ENCODE measurements at places on chromosomes 6 and 20.

DNA sequence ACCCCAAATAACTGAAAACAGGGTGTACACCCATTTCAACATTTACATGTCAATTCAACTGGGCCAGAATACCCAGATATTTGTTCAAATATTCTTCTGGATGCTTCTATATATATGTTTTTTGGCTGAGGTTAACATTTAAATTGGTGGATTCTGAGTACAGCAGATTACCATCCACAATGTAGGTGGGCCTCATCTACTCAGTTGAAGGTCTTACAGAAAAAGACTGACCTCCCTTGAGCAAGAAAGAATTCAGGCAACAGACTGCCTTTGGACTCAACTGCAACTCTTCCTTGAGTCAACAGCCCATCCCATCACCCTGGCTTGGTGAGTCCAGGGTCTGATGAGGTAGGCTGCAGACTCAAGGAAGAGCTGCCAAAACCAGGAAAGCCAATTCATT lies 84.1 kb downstream of the ATG5 start:
- DNase-seq: no peak

- DNase-seq: no peak
Measured at GRCh38 chr6:16706029-16706428, 55.2 kb downstream of the ATXN1 start.

DNA sequence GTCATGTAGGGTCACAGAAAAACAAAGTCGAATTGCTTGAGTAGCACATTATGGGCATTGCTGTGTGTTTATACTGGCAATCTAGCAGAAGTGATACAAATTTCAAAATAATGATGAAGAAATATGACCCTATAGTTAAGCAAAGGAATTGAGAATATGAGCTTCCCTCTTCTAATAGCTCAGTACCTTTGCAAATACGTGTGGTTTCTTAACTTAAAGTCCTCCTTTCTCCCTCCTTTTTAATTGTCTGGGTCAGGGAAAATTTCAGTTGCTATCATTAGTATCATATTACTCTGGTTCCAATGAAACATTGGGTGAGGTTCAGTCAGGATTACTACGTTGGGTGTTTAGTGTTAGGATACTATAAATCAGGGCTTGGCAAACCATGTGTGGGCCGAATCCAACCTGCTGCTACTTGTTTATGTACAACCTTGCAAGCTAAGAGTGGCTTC lies 166.8 kb upstream of the CARMIL1 start:
- peak; percentile 23 for DNase-seq

DNA sequence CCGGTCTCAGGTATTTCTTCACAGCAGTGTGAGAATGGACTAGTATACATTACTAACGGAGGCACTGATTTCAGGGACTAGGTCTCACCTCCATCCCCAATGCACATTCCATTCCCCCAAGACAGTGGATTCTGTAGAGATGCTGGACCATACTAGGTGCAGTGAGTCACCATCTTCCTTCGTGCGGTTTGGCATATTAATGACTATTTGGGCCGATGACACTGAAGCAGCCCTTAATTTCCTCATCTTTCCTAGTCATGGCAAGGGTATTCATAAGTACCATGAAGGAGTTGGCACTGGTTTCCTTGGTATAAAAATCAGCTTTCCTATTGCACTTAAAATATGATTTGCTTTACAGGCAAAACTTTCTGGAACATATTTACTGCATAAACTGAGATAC lies 121.4 kb upstream of the TRAF3IP2 start:
- no peak for DNase-seq

- no peak for DNase-seq
Measured at GRCh38 chr6:6872459-6873344, 235.1 kb upstream of the RREB1 start.

GRCh38 chr6:150030611-150031010 lies 5.3 kb upstream of the RAET1L start:
- no peak for DNase-seq

DNA sequence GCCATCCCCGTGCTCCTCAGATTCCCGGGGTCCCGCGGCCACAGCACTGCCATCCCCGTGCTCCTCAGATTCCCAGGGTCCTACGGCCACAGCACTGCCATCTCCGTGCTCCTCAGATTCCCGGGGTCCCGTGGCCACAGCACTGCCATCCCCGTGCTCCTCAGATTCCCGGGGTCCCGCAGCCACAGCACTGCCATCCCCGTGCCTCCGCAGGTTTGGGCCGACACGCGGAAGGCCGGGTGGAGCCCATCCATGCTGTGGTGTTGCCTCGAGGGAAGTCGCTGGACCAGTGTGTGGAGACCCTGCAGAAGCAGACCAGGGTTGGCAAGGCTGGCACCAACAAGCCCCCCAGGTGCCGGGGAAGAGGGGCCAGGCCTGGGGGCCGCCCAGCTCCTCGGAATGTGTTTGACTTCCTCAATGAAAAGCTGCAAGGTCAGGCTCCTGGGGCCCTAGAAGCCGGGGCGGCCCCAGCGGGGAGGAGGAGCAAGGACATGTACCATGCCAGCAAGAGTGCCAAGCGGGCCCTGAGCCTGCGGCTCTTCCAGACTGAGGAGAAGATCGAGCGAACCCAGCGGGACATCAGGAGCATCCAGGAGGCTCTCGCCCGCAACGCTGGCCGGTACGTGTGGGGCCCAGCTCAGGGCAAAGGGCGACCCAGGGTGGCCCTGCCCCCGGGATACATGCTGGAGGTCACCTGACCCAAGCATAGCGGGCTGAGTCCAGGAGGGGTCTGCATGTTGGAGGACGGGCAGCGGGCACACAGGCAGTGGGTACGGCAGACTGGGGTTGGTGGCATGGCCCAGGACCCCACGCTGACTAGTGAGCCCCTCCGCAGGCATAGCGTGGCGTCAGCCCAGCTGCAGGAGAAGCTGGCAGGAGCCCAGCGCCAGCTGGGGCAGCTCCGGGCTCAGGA lies 1.3 kb upstream of the LIME1 start:
- no peak for DNase-seq

- DNase-seq: no peak
Measured at GRCh38 chr20:25050501-25051350, 7.2 kb downstream of the ACSS1 start.

DNA sequence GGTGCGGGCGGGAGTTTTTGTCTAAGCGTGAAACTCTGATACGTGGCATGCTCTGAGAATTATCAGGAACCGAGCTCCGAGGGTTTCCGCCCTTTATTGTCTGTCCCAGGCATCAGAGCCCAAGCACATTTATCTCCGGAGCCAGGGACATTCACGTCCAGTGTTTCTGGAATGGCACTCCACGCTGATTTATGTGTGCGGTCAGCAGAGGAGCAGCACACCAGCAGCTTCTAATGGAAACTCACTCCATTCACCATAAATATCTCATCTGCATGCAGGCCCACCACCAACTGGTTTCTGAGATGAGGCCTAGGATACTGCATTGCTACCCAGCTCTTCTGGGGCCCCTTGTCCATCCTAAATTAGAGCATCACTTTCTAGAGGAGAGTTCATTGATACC lies 51.9 kb upstream of the SYNDIG1 start:
- DNase-seq: no peak

DNA sequence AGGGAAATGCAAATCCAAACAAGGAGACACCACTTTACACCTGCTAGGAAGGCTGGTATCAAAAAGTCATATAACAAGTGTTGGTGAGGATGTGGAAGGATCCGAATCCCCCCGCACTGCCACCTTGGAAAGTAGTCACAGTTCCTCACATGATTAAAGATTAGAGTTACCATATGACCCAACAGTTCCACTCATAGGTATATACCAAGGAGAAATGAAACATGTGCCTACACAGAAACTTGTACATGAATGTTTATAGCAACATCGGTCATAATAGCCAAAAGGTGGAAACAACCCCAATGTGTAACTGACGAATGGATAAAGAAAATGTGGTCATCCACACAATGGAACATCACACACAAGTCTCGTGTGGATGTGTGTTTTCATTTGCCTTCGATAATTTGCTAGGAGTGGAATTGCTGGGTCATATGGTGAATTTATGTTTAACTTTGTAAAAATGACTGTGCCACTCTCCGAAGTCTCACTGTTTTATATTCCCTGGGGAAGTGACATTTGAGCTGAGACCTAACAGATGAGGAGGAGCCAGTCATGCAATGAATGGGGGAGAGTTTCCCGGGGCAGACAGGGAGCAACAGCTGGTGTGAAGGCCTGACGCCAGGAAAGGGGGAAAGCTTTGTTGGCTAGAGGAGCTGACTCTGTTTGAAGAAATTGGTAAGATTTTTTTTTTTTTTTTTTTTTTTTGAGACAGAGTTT lies 125.9 kb upstream of the MLN start:
- no peak for DNase-seq

DNA sequence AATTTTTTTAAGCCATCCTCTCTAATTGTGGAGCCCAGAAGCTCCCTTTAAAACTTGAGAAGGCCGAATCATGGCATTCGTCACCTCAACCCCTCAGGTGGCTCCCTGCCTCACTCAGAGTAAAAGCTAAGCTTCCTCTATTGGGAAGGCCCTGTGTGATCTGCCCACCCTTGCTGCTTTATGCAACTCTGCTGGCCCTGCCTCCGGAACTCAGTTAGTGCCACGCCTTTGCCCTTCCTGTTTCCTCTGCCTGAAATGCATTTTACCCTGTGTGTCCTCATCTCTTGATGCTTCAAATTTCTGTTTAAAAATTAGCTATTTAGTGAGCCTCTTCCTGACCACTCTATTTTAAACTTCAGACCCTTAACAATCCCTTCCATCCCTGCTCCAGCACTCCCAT lies 5.7 kb downstream of the PACRG start:
- DNase-seq: no peak

DNA sequence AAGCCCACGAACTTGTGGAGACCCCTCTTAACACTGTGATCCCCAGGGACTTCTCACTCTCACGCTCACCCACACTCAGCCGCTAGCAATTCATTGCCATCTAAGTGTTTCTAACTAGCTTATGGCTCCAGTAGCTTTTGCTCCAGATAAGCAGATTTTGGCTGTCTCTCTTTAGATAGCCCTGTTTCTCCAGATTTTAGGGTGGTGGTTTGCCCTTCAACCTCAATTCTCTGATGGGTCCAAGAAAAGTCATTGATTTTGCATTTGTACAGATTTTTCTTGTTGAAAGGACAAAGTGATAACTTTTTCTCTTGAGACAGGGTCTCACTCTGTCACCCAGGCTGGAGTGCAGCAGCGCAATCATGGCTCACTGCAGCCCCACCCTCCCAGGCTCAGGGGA lies 41.2 kb downstream of the NR2E1 start:
- DNase-seq: no peak

DNA sequence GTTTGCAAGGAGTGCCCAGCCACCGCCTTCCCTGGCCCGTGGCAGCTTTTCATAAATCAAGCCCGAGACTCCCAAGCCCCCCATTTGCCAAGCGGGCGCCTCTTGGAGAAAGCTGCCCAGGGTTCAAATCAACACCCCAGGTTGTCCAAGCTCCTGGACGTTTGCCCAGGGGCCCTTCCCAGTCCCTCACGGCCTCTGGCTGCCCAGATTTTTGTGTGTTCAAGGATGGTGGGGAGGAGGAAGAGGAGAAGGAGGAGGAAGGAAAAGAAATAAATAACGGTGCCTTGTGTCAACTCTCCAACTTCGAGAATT lies 20.6 kb upstream of the NFATC2 start:
- DNase-seq: no peak

- no peak for DNase-seq
Measured at GRCh38 chr6:75213732-75214131, 7.9 kb upstream of the COL12A1 start.

DNA sequence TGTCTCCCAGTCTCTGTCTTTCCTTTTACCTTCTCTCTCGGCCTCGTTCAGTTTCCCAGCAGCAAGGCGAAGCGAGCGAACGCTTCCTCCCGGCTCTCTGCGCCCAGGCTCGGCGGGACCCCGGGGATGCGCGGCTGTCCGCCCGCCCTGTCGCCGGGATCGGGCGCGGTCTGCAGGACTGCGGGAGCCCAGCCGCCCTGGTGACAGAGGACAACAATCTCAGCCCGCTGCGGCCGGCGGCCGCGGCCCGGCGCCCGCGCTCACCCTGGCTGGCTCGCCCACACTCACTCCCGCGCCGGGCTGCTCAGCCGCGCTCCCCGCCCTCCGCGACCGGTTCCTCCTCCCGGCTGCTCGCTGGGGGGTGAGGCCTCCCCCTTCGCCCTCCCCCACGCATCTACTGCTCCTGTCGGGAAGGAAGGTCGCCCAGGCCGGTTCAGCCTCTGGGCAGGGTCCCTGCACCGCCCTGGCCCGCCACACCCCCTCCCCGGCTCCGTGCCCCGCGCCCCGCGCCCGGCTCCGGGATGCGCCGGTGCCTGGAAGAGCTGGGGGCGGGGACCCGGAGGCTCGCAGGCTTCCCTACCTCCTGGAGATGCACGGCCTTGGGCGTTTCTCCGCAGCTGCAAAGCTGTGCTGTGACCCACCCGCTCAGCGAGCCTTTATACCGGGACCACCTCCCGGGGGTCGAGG lies 410 bp downstream of the SYNE1 start:
- DNase-seq: peak; percentile 31

DNA sequence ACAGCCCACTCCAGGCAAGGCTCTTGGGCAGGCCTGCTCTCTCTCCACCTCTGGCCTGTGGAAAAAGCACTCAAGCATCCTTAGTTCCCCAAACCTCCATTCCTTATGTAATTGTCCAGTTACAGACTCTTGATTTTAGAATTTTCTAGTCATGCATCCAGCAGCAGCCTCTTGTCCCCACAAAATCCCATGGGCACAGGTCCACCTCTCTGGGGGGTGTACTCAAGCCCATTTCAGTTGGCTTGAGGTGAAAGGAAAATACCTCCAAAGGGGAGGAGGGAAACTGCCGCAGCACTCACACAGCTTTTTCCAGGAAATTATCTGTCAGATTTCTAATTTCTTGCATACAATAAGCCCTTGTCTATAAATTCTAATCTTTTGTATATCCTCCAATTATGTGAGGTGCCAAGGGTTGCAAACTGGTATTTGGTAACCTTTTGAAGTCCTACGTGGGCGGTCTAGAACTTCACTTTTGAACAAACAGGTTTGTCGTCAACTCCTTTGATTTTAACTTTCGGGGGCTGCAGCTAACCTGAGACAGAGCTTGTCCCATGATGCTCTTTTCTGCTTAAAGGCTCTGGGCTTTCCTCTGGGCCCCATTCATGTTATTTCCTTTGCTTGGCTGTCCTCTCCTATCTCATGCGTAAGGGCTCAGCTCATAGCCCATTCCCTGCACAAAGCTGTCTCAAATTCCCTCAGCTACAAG lies 104.7 kb upstream of the CEP85L start:
- no peak for DNase-seq

GRCh38 chr6:11092668-11093375 lies 812 bp upstream of the SMIM13 start:
- peak; percentile 65 for DNase-seq

GRCh38 chr6:119234941-119235340 lies 114.6 kb downstream of the MAN1A1 start:
- no peak for DNase-seq

GRCh38 chr6:170205534-170206316 lies 85.2 kb downstream of the DLL1 start:
- no peak for DNase-seq
